ENCODE measurements at places on chromosomes 7 and 10.

- H3K4me1 ChIP-seq: peaks cover 1% of the 10 kb centered on the region
- DNase-seq: no peak
- no peak overlapping the region for H3K4me3 ChIP-seq
- peaks cover 7% of the 10 kb centered on the region for H3K27me3 ChIP-seq
- H3K27ac ChIP-seq: no peak overlapping the region
These were observed 3.3 kb downstream of the ZAN start for GRCh38 chr7:100736671-100737070.

DNA sequence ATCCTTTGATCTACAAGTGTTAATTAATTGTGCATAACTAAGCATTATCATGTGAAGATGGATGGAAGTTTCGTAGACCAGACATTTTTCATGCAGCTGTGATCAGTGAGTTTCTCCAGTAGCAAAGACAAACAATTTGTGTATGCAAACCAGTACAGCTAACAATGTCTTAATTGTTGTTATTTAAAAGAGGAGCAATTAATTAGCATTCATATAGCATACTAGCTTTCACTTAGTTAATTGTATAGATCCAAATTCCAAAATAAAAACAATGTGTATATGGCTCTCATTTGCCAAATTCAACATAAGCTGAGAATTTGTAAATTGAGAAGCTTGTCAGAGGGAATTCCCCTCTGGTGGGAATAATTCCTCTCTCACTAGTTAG lies 22.6 kb upstream of the PRKCQ start:
- DNase-seq: no peak
- peaks cover 11% of the 10 kb centered on the region for H3K36me3 ChIP-seq
- no peak overlapping the region for H3K27ac ChIP-seq
- H3K4me3 ChIP-seq: no peak overlapping the region
- peaks cover 45% of the 10 kb centered on the region for H3K4me1 ChIP-seq

- no peak overlapping the region for H3K27ac ChIP-seq
- H3K4me3 ChIP-seq: no peak overlapping the region
- H3K4me1 ChIP-seq: peaks cover 1% of the 10 kb centered on the region
- no peak for DNase-seq
- H3K36me3 ChIP-seq: peaks cover 7% of the 10 kb centered on the region
These were observed 151.4 kb downstream of the RPS24 start for GRCh38 chr10:78184851-78185692.

- H3K4me1 ChIP-seq: no peaks in the 10 kb centered on the region
These were observed 790.8 kb upstream of the KCND2 start for GRCh38 chr7:119482209-119482608.

- H3K4me3 ChIP-seq: no peak overlapping the region
- no peaks in the 10 kb centered on the region for H3K36me3 ChIP-seq
- H3K27ac ChIP-seq: no peak overlapping the region
- H3K4me1 ChIP-seq: peaks cover 2% of the 10 kb centered on the region
These were observed 23.6 kb upstream of the PFKP start for GRCh38 chr10:3043512-3044368.
